Keratinocyte (primary cell): ENCODE measurements at places on chromosomes 5 and 9.

- DNase-seq = no peak
Observed at GRCh38 chr9:125075997-125076396, 67.3 kb downstream of the SCAI start.

- DNase-seq = no peak
Observed at GRCh38 chr5:148860599-148860998, 34.2 kb downstream of the ADRB2 start.

DNA sequence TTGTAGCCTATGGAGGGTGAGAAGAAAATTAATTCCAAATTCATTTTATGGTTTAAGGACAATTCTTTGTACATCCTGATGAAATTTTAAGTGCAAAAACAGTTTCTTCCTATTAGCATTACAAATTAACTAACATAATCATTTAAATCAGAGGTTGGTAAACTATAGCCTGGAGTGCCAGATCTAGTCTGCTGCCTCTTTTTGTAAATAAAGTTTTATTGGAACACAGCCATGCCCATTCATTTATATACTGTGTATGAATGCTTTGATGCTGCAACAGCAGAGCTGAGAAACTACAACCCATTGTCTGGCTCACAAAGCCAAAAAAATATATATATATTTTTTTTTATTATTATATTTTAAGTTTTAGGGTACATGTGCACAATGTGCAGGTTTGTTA lies 80.2 kb downstream of the FNIP1 start:
- DNase-seq = no peak

DNA sequence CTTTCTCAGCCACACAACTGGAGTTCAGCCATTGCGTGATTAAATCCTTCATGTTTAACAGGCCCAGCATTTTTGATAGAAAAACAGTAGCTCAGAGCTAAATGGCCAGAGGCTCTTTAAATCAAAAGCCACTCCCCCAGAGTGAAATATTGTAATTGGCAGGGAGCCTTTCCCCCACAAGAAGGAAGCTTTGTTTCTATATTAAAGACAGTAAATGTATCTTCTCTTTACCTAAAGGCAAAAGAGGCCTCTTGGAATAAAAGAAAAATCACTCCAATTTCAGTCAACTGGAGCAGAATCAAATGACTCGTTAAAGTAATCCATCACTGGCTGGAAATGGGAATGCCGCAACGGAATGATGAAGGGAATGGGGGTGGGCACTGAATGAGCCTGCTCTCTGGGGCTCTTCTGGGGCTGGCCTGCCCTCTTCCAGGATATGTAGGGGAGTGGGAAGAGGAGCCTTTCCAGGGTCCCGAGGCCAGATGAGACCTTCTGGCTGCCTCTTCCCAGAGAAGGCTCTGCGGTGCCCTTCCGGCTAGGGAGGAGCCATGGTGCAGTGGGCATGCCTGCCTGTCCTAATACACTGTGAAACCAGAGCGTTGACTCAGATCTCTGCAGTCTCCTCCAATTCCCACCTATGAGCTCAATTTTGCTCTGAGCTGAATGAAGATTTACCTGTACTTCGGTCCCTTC lies 45.2 kb downstream of the ANKDD1B start:
- no peak for DNase-seq

- no peak for DNase-seq
Observed at GRCh38 chr5:89351975-89352374, 469.0 kb upstream of the MEF2C start.

GRCh38 chr9:35186524-35186923 lies 24.7 kb downstream of the UNC13B start:
- DNase-seq = no peak

DNA sequence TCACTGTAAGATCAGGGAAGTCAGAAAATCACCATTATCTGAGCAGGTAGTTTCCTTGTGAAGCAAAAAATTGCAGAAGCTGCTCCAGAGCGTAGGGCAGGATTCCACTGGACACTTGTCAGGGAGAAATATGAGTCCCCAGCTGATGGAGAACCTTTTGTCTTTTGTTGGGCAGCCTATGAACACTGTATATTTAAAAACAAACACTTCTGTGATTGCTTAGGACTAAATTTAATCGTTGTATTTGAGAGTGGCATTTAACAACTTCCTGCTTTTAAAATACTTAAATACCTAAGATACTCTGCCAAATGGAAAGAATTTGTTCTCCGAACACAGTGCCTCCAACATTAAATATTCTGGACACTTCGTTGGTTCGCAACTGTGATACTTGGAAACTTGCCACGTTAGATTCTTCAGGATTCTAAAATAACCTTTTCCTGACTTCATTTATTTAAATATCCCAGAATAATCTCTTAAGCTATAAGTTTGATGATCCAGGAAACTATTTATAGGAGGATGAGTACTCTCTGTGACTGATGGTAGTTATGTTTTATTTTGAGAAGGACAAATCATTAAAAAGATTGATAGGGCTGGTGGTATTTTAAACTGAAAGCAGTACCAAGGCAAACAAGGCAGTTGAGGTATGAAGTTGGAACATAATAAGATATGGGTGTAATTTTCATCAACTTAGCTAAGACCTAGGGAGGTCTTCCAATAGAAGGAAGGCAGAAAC lies 2.7 kb upstream of the HSPA4 start:
- DNase-seq = no peak

DNA sequence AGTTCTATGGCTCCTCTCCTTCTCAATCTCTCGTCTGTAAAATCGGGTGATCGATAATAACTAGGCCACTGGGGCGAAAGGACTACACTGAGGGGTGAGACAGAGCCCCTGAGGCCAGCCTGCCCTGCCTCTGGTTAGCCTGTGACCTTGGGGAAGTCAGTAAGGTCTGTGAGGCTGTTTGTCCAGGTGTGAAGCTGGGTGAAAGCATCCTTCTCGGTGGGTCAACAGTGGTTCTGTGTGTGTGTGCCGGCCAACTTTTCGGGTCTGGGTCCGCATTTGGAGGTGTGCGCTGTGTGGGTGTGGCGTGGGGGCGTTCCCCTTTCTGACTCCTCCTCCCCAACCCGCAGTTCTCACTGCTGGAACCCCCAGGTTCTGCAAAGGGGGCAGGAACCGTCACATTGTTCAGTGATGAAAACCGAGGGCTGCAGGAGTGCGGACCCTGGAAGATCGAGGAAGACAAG lies 5.0 kb upstream of the RNF44 start:
- no peak for DNase-seq
